Stimulated activated CD8-positive, alpha-beta memory T cell treated with anti-CD3 and anti-CD28 coated beads, Interleukin-15, amount 100 ng/mL, for 48 hours (primary cell): ENCODE measurements at places on chromosomes 4 and X.

- DNase-seq, result no peak
Observed at GRCh38 chr4:70586841-70587240, 5.2 kb upstream of the AMBN start.

GRCh38 chr4:169256101-169256612, 14.6 kb downstream of the SH3RF1 start:
- no peak for DNase-seq

- DNase-seq, result no peak
Observed at GRCh38 chr4:159764343-159764952, 661.6 kb downstream of the RAPGEF2 start.

- DNase-seq, result no peak
Observed at GRCh38 chr4:54516556-54517215, 141.1 kb upstream of the KIT start.

DNA sequence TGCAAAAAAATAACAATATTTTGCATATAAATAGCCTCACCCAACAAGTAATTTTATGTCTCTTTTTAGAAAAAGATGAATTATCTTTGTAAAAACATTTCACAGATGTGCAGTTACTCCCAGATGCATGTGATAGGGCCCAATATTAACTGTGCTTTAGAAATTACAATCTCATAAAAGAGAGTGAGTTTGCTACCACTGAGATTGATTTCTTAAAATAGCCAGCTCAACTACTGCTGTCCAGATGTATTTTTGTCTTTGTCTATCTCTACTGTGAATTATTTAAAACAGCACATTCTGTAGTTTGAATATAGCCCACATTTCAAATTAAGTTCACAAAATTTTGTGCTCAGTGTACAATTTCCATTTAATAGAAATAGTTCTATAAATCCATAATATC, 177.0 kb upstream of the TTC29 start:
- DNase-seq, result no peak

- no peak for DNase-seq
Observed at GRCh38 chr4:36392024-36392423, 110.6 kb downstream of the DTHD1 start.

GRCh38 chr4:176137631-176138030, 57.8 kb downstream of the SPATA4 start:
- DNase-seq, result no peak

GRCh38 chrX:22097012-22097694, 65.0 kb downstream of the PHEX start:
- no peak for DNase-seq

DNA sequence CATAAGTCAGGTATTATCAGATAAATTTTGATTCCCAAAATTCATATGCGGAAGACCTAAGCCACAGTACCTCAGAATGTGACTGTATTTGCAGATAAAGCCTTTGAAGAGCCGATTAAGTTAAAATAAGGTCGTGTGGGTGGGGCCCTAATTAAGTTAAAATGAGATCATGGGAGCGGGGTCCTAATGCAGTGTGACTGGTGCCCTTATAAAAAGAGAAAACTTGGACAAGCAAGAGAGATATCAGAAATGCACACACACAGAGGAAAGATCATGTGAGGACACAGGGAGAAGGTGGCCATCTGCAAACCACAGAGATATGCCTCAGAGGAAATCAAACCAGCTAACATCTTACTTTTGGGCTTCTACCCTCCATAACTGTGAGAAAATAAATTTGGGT, 236.1 kb downstream of the FBXO8 start:
- no peak for DNase-seq
